ENCODE measurements at places on chromosomes 3 and 15.

GRCh38 chr3:133412183-133413132, 12.6 kb downstream of the BFSP2 start:
- peak; percentile 51 for DNase-seq

- DNase-seq = peak; percentile 38
These were observed 64.4 kb upstream of the TPM1 start for GRCh38 chr15:62977952-62978811.

GRCh38 chr3:30357897-30358296, 248.5 kb upstream of the TGFBR2 start:
- no peak for DNase-seq

DNA sequence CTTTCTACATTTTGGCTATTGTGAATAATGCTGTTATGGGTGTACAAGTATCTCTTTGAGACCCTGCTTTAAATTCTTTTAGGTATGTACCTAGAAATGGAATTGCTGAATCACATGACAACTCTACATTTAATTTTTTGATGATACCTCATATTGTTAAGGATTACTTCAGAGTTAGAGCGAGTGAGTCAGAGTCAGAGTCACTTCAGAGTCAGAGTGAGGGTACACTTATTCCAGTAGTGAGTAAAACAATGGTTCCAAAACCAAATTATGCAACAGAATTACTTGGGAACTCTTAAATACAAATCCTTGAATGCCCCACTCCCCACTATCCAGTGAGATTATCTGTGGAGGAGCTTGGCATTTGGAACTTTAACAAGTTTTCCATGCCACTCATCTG, 50.3 kb upstream of the SNRK start:
- DNase-seq = peak; percentile 11

DNA sequence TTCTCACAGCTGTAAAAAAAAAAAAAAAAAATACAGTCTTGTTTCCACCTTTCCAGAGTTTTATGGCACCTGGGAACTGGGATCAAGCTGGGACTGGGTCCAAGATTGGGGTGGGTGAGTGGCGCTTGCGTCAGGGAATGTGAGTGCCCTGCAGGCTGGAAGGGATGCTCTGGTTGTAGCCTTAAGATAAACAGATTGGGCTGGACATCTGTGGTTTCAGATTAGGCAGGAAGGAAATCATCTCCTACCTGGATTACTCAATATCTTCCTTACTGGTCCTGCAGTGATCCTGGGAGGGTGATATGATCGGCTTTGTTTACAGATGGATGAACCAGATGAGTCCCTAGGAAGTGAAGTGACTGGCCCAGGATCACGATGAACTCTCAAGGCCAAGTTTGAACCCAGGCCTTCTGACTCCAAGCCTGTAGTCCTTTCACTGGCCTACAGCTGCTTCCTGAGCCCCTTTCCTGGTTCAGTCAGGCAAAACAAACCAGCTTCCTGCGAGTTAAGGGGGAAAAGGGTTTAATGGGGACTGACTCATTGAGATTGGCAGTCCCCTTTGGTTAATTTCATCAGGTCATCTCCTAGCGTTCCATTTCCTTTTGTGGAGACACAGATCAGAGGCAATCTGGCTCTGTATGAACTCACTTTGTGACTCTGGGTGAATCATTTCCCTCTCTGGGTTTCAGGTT, 179.8 kb downstream of the THSD4 start:
- peak; percentile 99 for DNase-seq

GRCh38 chr3:8204853-8205650, 296.6 kb upstream of the LMCD1 start:
- DNase-seq = peak; percentile 47

- no peak for DNase-seq
These were observed 40.0 kb upstream of the TOPBP1 start for GRCh38 chr3:133701435-133702358.

DNA sequence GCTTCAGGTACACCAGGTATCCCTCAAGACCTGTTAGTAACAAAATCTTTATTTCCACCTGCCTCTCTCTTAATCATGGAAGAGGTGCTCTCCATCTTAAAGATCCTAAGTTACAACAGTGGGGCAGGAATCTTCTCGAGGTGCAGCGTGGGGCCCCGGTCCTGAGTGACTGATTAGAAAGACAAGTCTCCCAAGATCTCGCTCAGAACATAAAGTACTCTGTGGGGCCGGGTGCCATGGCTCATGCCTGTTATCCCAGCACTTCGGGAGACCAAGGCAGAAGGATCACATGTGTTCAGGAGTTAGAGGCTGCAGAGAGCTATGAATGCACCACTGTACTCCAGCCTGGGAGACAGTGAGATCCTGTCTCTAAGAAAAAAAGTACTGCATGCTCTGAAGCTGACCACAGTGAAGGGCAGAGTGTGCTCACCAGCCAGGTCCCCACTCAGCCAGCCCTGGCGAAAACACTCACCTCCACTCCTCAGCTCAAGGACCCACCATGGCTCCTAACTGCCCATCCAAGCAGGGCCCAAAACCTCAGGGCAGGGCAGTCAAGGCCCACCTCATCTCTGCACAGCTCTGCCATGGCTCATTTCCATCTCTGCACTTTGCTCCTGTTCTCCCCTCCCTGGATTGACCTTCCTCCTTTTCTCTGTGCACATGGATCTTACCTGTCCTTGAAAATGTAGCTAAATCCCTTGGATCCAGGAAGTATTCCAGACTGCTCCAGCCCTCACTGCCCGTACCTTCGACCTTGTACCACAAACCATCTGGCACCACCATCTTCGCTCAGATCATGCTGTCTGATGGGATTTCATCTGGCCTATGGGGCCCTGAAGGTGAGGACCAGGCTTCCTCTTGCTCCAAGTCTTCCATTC, 7.1 kb downstream of the SEMA7A start:
- DNase-seq = no peak

- peak; percentile 2 for DNase-seq
These were observed 301.0 kb upstream of the UMPS start for GRCh38 chr3:124429129-124429815.

DNA sequence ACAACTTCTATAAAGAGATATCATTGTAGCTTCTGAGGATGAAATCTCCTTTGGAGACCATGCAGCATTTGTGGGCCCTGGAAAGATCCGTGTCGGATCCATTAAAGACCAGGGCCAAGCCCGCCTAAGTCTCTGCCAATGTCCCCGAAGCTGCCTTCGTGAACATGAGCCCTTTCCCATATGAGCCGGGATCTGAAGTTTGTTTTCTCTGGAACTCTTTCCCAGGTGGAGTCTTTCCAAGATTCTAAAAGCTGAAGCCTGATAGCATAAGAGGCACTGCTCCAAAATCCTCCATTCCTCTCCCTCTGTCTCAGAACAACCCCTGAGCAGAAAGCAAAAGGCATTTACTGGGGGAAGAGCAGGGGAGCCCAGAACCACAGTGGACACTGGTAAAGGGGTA, 274.6 kb downstream of the NTRK3 start:
- DNase-seq = peak; percentile 83

DNA sequence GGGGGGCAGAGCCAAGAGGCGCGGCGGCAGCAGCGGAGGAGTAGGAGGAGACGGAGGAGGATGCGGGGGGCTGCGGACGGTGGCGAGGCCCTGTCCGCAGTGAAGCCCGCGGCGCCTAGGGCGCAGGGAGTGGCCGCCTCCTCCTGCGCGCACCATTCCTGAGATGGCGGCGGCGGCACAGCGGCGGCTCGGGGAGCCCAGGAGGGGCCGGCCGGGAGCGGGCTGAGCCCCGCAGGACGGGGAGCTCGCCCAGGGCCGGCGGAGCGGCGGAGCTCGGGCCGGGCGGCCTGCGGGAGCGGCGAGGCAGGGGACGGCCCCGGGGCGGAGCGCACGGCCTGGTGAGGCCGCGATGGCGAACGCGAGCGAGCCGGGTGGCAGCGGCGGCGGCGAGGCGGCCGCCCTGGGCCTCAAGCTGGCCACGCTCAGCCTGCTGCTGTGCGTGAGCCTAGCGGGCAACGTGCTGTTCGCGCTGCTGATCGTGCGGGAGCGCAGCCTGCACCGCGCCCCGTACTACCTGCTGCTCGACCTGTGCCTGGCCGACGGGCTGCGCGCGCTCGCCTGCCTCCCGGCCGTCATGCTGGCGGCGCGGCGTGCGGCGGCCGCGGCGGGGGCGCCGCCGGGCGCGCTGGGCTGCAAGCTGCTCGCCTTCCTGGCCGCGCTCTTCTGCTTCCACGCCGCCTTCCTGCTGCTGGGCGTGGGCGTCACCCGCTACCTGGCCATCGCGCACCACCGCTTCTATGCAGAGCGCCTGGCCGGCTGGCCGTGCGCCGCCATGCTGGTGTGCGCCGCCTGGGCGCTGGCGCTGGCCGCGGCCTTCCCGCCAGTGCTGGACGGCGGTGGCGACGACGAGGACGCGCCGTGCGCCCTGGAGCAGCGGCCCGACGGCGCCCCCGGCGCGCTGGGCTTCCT, at the start of gene GPR27:
GPR27 (plus strand) TSS at position 155 of the 909 bp plus-strand sequence; CDS start at position 350, 195 bp downstream.
- DNase-seq = peak; percentile 3

DNA sequence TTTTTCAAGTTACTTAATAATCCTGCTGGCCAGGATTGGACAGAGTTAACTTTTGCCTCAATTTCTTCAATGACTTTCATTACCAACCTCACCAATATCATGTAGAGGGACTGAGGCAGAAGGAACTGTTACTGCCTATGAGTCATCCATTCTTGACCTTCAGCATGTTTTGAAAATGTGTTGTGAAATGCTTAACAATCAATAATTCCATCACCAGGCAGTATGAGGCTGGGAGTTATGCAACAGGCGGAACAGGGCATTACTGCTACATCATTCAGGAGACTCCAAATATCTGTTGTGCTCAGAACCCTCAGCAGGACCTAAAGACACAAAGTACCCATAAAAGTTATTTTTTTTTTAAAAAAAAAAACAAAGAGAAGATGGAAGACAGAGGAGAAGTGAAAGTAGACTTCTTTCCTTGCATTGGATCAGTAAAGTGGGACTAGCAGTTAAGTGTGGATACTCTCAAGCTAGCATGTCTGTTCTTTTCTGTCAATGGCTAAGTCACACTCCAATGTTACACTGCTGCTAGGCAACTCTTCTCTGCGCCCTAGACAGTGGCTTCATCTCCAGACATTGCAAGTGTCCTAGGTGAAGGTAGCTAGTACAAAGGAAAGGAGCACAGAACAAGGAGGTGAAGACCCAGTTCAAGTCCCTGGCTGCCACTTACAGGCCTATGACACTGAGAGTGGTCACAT, 184.9 kb upstream of the LPP start:
- DNase-seq = peak; percentile 65

DNA sequence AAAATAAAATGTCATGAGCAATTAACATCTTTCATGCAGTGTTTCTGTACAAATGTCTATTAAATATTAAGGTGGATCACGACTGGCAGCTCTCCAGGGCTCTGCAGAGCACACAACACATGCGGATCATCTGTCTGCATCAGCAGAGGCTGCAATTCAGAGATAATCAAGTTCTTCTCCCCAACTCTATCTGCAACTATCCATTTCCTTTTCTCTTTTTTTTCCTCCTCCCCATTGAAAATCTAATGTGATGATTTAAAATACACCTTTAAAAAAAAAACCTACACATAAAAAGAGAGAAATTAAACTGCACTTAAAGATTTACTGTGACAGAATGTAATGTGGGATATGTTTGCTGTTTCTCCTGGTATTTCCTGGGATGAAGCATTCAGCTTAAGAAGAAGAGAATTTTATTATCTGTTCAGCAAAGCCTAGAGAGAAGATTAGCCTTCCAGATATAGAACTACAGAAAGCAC, 352.6 kb upstream of the CCDC54 start:
- no peak for DNase-seq

GRCh38 chr3:153182501-153183293, 20.7 kb downstream of the RAP2B start:
- DNase-seq = no peak

DNA sequence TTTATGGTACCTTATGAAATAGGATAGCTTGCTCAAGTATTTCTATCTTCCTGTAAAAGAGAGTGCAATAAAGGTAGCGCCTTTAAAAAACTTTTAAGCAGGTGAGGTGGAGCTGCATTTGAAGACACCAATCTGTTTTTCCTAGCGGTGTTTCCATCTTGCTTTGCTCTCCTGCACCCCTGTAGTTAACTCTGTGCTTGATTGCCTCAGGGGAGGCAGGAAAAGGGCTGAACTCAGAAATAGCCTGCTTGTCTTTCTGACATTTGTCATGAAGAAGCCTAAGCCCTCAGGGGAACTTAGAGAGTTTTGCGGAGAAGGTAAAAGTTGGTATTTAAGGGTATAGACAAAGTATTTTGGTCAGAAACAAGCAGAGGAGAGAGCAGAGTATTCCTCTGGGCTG, 63.0 kb upstream of the TPRG1 start:
- DNase-seq = no peak

GRCh38 chr15:50884540-50884939, 23.9 kb upstream of the AP4E1 start:
- peak; percentile 75 for DNase-seq

GRCh38 chr3:155312781-155313180, 19.3 kb upstream of the STRIT1 start:
- peak; percentile 57 for DNase-seq

DNA sequence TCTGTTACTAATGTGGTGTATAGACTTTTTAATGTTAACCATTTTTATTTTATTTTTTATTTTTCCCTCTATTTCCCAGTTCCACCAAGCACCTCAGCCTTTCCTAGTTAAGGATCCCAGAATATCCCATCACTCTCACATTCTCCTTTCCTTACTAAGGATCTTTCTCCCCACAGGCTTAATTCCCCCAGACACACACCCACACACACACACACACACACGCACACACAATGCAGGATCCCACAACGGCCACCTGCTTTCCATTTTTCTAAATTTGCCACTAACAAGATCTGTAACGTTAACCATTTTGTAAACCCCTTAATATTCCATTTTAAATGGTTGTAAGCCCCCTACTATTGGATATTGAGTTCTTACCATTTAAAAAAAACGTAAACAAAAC, 404.1 kb downstream of the ZIC1 start:
- DNase-seq = no peak

GRCh38 chr3:65924762-65925161, 114.0 kb downstream of the MAGI1 start:
- DNase-seq = no peak

DNA sequence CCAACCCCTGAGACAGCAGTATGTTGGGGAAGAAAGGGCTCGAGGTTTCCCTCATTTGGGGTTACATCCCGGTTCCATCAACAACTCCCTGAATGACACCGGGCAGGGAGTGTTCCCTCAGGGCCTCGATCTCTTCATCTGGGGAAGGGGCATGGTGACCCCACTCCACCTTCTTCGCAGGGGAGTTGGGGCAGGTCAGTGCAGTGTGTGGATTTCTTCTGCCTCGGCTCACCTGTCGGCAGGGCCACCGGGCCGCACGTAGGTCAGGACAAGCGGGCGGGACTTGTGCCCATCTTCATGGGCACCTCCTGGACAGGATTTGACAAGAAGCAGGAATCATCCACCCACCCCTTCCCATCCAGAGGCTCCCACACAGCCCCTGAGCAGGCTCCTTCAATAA, 17.4 kb downstream of the GRIP2 start:
- DNase-seq = no peak
